Activated CD4-positive, alpha-beta T cell treated with anti-CD3 and anti-CD28 coated beads, Interleukin-2, Interleukin-4, amounts not matched to agents 100 ng/mL and 50 ng/mL, durations not matched to agents 16 hours and 8 hours (primary cell): ENCODE measurements at places on chromosomes 7 and 10.

DNA sequence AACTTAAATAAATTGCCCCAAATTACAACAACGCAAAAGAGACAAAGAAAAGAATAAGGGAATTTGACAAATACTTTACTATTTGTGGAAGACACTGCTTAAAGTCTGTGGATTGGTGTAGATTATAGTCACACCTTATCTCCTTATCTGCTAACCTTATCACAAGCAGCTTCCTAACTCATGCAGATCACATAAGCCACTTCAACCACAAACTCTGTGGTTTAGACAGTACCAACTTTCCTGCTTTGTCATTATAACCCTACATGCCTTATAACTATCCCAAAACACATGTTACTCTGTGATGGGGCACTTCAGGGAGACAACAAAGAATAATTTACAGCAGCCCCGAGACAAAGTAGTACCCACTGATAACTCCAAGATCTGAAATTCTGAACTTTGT lies 41.5 kb upstream of the PPP3CB start:
- peak; percentile 24 for DNase-seq

- DNase-seq, result no peak
Observed at GRCh38 chr10:5504146-5505072, 5.0 kb upstream of the CALML5 start.

DNA sequence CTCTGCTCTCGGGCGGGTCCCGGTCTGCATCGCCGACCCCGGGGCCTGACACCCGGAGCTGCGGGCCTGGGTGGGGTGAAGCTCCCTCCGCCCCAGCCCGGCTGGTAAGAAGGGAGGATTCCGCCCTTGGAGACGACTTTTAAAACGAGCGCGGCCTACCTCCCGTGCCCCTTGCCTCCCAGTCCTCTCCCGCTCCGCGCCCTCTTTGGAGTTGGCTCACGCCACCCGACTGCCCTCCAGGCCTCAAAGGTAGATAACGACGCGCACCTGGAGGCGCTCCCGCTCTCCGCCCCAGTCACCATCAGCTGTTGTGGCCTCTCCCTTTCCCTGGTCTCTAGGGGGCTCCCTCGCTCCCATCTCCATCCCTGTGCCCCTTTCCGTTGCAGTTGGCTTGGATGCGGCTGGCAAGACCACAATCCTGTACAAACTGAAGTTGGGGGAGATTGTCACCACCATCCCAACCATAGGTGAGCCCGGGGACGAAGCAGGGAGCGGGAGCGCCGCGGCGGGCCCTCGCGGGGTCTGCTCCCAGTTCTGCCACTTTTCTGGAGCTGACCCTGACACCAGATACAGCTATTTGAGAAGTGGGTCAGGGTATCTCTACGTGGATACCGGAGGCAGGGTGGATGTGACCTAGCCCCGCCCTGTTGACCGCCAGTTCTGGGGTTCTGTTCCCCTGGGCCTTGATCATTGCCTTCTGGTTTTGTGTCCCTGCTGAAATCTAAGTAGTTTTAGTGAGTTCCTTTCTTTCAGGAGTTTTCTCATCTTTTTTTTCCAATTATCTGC lies 679 bp downstream of the ARF5 start:
- DNase-seq, result peak; percentile 20

DNA sequence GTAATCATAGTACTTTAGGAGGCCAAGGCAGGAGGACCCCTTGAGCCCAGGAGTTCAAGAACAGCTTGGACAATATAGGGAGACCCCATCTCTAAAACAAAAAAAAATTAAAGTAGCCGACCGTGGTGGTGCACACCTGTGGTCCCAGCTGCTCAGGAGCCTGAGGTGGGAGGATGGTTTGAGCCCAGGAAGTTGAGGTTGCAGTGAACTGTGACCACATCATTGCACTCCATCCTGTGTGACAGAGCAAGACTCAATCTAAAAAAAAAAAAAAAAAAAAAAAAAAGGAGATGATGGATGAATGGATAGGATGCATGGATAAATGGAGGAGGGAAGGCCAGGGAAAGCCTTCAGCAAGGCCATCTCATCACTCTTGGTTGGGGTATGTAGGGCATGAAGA lies 33.4 kb upstream of the BMPR1A start:
- no peak for DNase-seq

DNA sequence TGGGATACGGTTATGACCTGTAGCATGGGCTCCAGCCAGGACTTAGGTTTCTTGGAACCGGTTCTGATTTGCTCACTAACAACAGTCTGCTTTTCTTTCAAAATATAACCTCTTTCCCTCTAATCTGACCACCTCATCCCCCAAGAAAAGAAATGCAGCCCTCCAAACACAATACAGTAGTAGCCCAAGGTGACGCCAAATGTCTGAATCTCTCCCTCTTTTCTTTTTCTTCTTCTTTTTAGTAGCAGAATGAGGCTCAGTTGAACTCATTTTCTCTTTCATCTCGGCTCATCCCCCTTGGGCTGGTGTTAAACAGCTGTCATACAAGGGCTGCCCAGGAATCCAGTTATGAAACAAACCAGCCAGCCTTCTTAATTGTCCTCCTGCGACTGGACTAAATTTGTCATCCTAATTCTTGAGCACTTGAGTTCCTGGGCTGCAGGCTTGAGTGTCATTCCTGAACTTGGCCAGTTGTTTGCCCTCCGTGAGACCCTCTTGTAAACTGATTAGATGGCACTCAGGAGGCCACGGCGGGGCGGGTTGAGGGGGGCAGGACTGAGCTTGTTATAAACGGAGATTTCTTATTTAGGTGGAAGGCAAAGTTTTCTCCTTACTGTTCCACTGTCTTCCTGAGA lies 94.8 kb downstream of the SORCS3 start:
- DNase-seq, result no peak

GRCh38 chr7:47715631-47716068 lies 133.7 kb upstream of the TNS3 start:
- no peak for DNase-seq

GRCh38 chr10:98376485-98376884 lies 38.5 kb downstream of the PYROXD2 start:
- DNase-seq, result no peak

- peak; percentile 40 for DNase-seq
Observed at GRCh38 chr7:149690688-149691446, 82.5 kb downstream of the ZNF467 start.

- no peak for DNase-seq
Observed at GRCh38 chr7:135862586-135863340, 114.2 kb upstream of the FAM180A start.

- DNase-seq, result no peak
Observed at GRCh38 chr10:4057725-4058513, 272.9 kb upstream of the KLF6 start.

- no peak for DNase-seq
Observed at GRCh38 chr7:23234569-23235296, 11.8 kb upstream of the GPNMB start.

GRCh38 chr10:73991884-73992245 lies 6.1 kb upstream of the VCL start:
- DNase-seq, result peak; percentile 77

- no peak for DNase-seq
Observed at GRCh38 chr7:4698707-4699275, 16.7 kb downstream of the FOXK1 start.

GRCh38 chr7:94059746-94060145 lies 55.6 kb upstream of the BET1 start:
- DNase-seq, result peak; percentile 25

DNA sequence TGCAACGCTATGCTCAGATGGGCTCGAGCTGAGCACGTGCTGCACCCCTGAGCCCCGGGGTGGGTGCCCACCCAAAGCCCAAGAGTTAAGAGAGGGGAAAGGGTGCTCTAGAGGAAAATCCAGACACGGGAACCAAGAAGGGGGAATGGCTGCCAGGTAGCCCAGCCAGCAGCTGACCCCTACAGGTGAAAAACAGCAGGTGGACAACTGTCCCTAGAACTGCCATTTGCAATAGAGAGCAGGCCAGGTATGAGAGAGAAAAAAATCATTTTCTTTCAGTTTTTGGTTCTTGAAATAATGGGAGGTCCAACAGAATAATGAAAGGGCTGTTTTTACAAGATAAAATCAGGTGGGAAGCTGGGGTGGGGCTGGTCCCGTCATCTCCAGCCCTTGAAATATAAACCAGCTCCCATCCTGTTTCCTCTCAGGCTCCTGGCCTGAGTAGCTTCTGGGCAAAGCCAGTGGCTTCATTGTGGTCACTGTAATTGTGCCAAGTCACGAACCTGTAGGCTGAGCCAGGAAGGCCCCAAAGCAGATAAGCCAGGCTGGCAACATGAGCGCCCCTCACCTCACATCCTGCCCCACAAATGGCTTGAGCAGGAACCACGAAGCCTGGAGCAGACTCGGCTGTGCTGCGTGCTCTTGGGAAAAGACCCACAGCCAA lies 257.8 kb downstream of the SNX10 start:
- DNase-seq, result no peak

- DNase-seq, result no peak
Observed at GRCh38 chr10:77060913-77061312, 576.7 kb downstream of the KCNMA1 start.

GRCh38 chr7:1758028-1758858 lies 88.2 kb downstream of the ELFN1 start:
- DNase-seq, result peak; percentile 25

- no peak for DNase-seq
Observed at GRCh38 chr10:124001391-124002148, 91.8 kb downstream of the CHST15 start.

GRCh38 chr10:86756511-86757112 lies at the start of gene BMPR1A:
TSS of gene BMPR1A (plus strand) at chr10:86756619. CDS start at chr10:86876019, 119,400 bp downstream.
- no peak for DNase-seq

GRCh38 chr10:102040305-102041050 lies 15.5 kb downstream of the ARMH3 start:
- no peak for DNase-seq

DNA sequence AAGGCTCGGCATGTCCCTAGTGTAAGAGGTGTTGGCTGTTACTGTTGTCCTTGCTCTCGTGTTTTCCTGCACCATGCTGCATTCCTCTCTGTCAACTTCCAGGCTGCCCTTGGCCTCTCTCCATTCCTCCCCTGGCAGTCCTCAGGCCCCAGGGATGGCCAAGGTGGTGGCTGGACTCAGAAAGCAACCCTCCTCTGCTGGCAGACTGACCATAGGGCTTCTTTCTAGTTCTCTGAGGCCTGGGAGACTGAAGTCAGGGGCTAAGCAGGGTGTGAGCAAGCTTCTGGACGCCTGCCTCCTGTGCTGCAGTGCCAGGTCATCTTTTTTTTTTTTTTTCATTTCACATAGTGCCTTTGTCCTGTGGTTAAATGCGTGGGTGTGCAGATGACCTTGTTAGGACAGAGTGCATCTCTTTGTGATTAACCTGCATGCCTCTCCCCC lies 72.0 kb downstream of the GOLGA7B start:
- no peak for DNase-seq

DNA sequence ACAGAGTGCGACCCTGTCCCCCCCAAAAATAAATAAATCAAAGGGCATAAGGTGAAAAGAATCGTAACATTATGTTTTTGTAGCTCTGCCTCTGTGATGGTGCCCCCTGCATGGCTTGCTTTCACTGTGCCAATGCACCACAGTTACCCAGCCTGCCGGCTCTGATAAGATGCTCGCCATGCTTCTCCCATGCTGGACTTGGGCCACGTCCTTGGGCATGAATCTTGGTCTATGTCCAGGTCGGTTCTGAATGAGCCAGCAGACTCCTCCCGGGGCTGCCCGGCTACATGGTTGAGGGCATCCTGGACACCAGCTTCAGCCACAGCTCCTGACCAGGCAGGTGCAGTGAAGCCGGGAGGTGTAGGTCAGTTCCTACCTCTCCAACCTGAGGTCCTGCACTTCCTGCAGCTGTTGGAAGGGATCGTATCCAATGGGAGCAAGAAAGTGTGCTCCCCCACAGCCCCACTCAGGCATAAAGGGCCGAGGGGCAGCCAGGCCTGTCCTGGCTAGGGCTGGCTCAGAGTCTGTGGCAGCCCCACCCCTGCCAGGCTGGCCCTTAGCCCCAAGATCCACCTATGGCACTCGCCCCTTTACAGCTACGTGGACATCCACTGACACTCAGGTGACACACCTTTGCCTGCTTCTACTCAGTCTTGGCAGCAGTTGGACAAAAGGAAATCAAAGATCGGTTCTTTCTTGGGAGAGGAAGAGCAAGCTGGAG lies 34.1 kb downstream of the CHST3 start:
- DNase-seq, result no peak
